Ovary (tissue), 10 donors: ENCODE measurements at places on chromosomes 13 and 19. TPM values are rescaled to one million over a fixed set of nuclear protein-coding genes. Genes with fewer than 3 reads are reported as not detected.

- no peak for DNase-seq
Measured at GRCh38 chr13:43874504-43875092, 4.9 kb downstream of the CCDC122 start.

- no peak for DNase-seq
Measured at GRCh38 chr13:33775339-33776108, 42.4 kb upstream of the RFC3 start.

- no peak for DNase-seq
Measured at GRCh38 chr19:6470173-6470572, 6.1 kb downstream of the CRB3 start.

- DNase-seq: no peak
Measured at GRCh38 chr13:33725340-33725739, 92.6 kb upstream of the RFC3 start.

Gene CIRBP
- total RNA-seq: 645 TPM

DNA sequence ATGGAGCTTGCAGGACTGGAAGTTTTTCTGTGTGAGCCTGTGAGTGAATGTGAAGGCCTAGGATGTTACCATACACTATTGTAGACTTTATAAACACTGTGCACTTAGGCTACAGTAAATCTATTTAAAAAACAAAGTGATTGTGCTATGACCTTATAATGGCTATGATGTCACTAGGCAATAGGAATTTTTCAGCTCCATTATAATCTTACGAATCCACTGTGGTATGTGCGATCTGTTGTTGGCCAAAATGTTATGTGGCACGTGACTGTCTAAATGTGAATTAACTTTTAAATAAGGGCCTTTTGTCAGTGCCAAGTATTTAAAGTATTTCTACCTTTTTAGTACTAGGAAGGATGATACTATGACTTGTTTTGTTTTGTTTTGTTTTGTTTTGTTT lies 54.9 kb downstream of the DPY19L3 start:
- no peak for DNase-seq
